ENCODE measurements at places on chromosomes 5 and 9.

GRCh38 chr5:16791036-16791705, 144.9 kb downstream of the MYO10 start:
- peak; percentile 55 for DNase-seq

GRCh38 chr5:16456103-16456832, 9.3 kb downstream of the ZNF622 start:
- peak; percentile 49 for DNase-seq

GRCh38 chr5:82074950-82075349, 103.1 kb downstream of the ATG10 start:
- no peak for DNase-seq

DNA sequence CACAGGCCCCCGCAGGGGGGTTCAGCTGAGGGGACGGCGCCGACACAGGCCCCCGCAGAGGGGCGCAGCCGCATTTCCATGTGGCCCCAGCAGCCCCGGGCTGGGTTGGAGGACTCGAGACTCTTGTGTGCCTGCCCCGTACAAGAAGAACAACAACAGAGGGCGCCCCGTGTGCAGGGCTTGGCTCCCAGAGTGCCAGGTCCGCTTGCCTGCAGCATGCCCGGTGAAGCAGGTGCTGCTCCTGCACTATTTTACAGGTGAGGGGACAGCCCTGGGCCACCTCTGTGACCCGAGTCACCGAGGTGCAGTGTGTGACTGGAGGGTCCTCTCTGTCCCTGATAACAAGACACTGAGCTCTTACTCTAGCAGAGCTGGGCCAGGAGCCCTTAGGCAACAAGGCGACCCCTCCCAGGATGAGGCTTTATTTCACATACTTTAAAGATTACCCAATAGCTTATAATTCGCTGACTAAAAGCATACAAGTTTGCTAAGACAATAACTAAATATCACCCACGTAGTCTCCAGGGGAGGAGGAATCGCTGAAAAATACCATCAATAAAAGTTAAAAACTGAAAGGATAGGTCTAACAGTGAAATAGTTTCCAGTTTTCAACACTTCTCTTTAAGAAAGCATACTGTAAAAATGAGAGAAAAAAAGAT, 41.7 kb upstream of the SLC9A3 start:
- DNase-seq: no peak

DNA sequence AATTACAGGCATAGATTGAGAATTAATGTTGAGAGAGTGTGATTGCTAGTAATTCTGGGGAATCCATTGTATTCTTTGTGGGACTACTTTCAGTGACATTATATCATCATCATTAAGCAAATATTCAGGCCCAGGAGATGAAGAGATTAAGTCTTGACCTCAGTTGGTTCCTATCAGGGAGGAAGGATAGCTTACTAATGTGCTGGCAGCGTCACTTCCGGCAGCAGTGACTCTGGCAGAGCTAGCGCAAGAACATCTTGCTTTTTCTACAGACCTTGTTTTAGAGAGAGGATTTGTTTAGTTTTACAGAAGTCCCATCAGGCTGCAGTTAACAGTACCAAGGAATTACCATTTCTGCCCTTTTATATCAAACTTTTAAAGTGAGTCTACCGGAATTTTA, 20.3 kb downstream of the OSTF1 start:
- peak; percentile 30 for DNase-seq

DNA sequence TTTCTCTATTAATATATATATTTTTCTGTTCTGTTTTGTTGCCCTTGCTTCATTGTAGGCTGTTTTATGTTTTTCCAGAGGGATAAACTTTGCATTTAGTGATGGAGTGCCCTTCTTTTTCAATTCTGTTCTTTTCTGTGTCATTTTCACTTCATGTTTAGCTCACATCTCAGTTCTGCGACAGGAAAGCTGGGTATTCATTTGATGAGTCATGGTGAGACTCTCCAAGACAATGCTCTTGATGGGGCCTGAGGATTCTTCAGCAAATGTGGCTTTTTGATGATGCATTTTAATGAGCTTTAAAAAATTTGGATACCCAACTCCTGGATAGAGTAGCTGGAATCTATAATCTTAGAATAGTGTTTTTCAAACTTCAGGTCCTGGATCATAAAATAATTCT, 56.5 kb upstream of the SPATA31D4 start:
- DNase-seq: peak; percentile 6

GRCh38 chr9:34591248-34591916, 1.9 kb upstream of the CNTFR start:
- DNase-seq: peak; percentile 75

- DNase-seq: no peak
Measured at GRCh38 chr9:108286638-108287206, 569.1 kb downstream of the ACTL7B start.

DNA sequence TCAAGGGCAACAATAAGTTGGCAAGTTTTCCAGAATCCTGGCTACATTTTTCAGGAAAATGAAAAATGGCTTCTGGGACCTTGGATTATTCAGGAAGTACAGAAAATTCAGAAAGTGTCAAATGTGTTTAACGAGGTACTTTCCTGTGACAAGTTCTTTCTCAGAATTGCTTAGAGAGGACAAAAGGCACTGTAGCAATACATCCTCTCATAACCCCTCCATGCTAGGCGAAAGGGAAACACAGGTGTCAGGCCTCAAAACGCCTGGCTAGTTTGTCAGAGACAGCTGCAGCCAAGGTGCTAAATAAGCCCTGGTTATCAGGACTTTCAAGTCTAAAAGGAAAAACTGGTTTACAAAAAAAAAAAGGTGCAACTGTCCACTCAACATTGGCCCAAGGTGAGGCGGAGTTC, 115.2 kb downstream of the GNAQ start:
- DNase-seq: no peak

- no peak for DNase-seq
Measured at GRCh38 chr5:155839251-155840037, 487.5 kb upstream of the SGCD start.

DNA sequence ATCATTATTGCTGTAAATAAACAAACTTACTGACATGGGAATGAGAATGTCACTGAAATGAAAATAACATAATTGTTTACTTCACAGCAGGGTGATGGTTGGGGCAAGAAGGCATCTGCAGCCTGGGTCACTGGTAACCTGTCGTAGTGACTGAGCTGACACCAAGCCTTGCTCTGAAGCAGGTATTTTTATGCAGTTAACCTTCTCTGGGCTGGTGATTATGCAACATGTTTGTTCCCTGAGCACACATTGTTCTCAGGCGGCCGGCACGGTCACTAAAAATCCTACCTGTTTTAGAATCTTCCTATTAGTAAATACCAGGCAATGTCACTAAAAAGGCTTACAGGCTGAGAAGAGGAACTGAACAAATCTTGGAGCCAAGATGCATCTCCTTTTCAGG, 157.7 kb upstream of the NR3C1 start:
- DNase-seq: no peak

DNA sequence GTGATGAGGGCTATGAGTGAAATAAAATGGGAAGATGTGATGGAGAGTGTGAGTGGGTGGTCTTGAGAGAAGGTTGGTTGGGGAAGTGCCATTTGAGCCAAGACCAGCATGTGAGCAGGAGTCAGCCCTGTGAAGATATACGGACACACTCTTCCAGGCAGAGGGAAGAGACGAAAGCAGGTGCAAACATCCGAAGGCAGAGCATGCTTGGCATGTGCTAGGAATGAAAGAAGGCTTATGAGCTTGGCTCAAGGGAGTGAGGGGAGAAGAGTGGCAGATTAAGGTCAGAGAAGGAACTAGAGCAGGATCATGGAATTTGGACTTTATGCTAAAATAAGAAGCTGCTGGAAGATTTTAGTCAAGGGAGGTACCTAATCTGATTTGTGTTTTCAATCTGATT, 23.6 kb upstream of the CCDC112 start:
- no peak for DNase-seq

DNA sequence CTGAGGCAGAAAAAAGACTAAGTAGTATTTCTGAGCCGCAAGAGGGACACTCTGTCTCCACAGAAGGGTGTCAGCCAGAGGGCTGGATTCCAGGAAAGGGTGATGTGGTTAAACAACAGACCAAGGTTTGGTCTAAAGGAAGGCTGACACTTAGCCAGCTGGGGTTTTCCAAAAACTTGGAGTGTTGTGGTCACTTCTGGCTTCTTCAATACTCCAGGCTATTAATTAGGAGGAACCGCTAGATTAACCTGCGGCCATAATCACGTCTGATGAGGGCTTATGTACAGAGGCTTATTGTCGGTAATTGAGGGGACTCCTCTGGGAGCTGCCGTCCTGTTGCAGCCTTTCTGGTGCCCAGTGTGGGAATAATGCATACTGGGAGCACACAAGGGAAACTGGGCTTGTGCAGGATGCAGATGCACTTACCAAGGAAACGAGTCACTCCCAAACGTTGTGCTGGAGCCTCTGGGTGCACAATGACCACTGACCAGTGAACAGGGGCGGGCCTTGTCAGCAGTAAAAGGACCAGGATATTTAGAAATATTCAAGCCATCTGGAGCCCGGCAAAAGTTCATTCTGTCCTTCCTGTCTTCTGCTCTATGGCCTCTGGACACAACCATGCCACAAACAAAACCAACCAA, 70.2 kb upstream of the TUT7 start:
- no peak for DNase-seq

- DNase-seq: no peak
Measured at GRCh38 chr5:151459680-151460324, 12.4 kb downstream of the SLC36A1 start.

GRCh38 chr5:178489271-178489976, 100.8 kb downstream of the COL23A1 start:
- DNase-seq: no peak

- DNase-seq: no peak
Measured at GRCh38 chr5:19988457-19988856, 457 bp upstream of the CDH18 start.

- no peak for DNase-seq
Measured at GRCh38 chr9:132756214-132756845, 86.1 kb downstream of the GTF3C4 start.

GRCh38 chr5:135400866-135401265, 1.8 kb upstream of the MACROH2A1 start:
- DNase-seq: no peak

DNA sequence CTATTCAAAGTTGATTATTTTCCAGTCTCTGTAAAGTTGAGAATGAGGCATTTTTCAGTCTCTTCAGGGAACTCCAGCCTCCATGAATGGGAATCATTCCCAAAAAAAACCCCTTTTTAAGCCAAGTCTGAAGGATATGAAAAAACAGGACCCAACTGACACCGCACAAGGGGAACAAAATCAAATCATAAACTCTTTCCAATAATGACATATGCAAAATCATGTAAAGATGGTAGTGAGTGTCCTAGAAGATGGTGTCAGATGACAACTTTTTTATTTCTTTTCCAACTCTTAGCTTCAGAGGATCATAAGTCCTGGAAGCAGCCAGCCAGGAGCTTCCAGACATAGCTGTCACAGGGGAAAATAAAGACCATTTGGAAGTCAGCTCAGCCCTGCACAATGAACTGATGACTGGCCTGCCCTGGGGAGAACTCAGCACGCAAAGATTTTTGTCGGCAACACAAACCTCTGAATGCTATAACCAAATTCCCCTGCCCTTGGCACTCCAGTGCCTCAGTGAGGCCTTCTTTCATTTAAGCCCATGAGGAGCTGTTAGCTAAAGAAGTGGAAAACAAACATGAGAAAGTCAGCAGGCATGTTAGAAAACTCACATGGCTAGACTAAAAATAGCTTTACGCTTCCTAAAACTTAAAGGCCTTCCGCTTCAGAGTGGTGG, 85.4 kb downstream of the SLC1A3 start:
- DNase-seq: no peak

- no peak for DNase-seq
Measured at GRCh38 chr5:41286165-41286564, 72.8 kb upstream of the C6 start.

DNA sequence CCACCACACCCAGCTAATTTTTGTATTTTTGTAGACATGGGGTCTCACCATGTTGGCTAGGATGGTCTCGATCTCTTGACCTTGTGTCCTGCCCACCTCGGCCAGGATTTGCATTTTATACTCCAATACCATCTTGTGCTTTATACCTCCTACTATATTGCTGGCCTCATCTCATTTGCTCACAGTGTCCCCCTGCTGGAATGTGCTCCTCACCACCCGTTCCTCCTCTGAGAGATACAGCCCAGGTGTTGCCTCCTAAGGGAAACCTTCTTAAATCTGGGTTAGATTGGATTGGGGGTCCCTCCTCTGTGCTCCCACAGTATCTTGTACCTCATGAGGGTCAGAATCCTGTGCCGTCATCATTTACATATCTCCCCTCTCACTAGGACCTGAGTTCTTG, 131.7 kb downstream of the PAPPA start:
- DNase-seq: no peak

DNA sequence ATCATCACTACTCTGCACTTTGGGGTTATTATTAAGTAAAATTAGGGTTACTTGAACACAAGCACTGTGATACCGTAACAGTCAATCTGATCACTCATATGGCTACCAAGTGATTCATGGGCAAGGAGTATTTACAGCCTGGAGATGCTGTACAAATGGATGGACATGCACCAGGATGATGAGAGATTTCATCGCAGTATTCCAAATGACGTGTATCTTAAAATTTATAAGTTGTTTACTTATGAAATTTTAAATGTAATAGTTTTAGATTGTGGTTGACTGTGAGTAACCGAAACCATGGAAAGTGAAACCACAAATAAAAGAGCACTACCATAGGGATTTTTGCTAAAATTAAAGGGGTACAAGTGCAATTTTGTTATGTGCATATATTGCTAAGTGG, 462.2 kb upstream of the PTGER4 start:
- no peak for DNase-seq

DNA sequence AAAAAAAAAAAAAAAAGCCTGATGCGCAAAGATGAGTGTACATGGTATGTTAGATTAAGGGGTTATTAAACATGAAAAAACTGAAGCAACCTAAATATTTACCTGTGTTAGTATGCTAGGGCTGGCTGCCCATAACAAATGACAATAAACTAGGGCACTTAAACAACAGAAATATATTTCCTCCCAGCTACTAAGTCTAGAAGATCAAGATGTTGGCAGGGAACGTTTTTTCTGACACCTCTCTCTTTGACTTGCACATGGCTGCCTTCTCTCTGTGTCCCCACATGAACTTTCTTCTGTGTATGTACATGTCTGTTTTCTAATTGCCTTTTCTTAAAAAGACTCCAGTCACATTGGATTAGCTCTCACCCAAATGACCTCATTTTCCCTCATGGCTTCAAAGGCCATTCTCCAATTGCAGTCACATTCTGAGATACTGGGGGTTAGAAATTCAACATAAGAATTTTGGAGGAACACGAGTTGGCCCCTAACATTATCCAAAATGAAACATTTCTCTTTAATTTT, 694.5 kb downstream of the CDH9 start:
- no peak for DNase-seq

DNA sequence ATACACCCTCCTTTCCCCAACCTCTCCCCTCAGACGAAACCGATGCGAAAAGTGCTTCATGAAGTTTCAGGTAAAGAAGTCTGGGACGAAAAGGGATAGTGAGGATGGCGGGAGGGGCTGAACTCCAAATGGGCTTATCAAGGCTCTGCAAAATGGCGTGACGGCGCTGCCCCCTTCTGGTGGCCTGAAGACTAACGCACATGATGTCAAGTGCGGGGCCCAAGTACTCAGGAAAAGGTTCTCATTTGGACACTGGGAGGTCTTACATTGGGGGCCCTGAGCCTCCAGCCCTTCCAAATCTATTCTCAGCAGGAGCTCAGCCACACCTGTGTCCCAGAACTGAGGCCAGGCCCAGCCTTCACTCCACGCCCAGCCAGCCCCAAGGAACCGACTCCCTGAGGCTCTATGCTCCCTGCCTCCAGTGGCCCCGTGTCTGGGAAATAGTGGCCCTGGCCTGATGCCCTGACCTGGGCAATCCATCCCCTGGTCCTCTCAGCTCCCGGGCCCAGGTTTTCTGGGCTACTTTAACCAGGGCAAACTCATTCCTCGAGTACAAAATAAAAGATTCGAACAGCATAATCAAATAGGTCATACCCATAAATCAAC, 119.9 kb downstream of the KCNIP1 start:
- peak; percentile 26 for DNase-seq
